ENCODE measurements at places on chromosomes 5 and 9.

DNA sequence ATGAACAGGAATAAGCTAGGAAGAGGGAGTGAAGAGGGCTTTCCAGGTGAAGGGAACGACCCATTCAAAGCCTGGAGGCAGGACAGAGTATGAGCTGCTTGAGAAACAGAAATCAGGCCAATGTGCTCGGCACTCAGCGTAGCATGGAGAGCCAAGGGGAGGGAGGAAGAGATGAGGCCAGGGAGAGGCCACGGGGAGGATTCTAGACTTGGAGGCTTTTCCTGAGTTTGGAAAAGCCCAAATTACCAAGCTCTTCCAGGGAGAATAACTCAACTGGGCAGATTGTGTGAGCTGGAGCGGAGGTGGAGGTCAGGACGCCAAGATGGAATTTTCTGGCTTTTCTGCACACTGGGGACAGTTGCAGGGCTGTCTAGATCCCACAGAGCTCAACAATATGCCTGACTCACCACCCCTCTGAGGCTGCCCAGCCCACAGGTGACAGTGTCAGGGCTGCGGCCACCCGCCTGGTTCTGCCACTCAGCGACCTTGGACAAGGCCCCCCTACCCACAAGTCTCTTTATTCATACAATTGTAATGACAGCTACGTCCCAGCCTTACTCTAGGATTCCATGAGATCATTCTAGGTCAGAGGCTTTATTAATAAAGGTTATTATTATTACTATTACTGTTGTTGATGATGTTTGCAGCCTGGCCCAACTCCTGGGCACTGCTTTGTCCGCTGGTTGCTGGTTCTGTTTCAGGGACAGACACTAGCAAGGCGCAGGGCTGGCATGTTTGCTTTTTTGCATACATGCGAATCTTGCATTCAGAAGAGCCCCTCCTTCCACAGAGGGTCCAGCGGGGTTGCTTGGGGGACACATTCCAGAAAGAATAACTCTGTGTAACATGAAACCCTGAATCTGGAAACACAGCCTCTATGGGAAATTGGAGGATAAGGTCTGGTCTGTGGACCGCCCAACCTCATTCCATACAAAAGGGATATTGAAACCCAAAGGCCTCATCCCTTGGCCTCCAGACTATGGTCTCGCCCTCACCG, 9.4 kb upstream of the LMX1B start:
- DNase-seq = no peak

DNA sequence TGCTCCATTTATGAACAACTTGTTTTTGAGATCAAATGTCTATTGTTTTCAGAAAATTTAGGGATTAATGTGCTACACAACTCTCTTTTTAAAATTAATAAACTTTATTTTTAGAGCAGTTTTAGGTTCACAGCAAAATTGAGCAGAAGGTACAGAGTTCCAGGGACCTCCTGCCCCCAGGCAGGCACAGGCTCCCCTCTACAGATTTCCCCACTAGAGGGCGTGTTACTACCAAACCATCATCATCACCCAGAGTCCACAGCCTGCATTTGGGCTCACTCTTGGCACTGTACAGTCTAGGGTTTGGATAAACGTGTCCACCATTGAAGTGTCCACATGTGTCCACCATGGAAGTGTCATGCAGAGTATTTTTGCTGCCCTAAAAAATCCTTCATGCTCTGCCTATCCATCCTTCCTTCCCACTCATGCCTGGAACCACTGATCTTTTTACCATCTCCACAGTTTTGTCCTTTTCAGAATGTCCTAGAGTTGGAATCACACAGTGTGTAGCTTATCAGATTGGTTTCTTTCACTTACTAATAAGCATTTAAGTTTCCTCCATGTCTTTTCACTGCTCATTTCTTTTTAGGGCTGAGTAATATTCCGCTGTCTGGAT, 61.7 kb downstream of the MRPL36 start:
- no peak for DNase-seq

GRCh38 chr5:128378632-128379031, 159.4 kb downstream of the FBN2 start:
- DNase-seq = no peak

DNA sequence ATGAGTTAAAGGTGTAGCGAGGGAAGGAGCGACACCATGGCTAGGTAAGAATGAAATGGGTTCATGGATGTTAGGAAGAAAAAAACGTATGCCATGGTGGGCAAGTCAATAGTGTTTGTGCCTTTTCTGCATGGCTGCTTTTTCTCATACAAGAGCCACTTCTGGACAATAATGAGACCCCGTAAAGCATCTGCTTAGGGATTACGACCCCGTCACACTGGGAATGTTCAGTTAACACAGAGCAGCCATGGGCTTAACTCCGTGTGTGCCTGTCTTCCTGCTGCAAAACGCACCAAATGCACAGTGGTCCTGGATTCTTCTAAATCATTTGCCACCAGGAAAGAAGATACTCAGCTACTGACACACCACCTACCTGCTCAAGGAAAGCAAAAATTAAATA, 81.8 kb downstream of the NFIB start:
- DNase-seq = no peak

DNA sequence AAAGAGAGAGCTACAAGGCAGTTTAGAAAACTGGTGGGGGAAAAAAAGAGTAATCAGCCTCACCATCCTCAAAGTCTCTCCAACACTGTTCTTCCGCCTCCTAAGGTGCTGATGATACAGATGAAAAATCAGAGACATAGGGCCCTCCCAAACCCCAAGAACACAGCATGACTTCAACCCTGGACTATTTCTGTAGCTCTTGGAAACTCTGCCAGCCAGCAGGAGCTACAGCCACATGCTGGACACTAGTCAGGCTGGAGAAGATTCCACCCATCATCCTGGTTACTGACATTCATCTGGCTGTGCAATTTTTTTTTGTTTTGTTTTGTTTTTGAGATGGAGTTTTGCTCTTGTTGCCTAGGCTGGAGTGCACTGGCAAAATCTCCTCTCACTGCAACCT, 42.4 kb downstream of the OXCT1 start:
- DNase-seq = no peak

- DNase-seq = no peak
Measured at GRCh38 chr5:137086342-137086741, 412.8 kb downstream of the SPOCK1 start.

- no peak for DNase-seq
Measured at GRCh38 chr5:131067636-131068035, 97.4 kb downstream of the HINT1 start.

- DNase-seq = no peak
Measured at GRCh38 chr9:38622951-38623350, 2.6 kb upstream of the ANKRD18A start.

Data from natural killer cell treated with Interleukin-12 subunit alpha and Interleukin-12 subunit beta and Interleukin-15 and Interleukin-18, amount 100 ng/mL, for 72 hours (primary cell).